EH (cell line): ENCODE measurements at places on chromosomes 2 and 18.

DNA sequence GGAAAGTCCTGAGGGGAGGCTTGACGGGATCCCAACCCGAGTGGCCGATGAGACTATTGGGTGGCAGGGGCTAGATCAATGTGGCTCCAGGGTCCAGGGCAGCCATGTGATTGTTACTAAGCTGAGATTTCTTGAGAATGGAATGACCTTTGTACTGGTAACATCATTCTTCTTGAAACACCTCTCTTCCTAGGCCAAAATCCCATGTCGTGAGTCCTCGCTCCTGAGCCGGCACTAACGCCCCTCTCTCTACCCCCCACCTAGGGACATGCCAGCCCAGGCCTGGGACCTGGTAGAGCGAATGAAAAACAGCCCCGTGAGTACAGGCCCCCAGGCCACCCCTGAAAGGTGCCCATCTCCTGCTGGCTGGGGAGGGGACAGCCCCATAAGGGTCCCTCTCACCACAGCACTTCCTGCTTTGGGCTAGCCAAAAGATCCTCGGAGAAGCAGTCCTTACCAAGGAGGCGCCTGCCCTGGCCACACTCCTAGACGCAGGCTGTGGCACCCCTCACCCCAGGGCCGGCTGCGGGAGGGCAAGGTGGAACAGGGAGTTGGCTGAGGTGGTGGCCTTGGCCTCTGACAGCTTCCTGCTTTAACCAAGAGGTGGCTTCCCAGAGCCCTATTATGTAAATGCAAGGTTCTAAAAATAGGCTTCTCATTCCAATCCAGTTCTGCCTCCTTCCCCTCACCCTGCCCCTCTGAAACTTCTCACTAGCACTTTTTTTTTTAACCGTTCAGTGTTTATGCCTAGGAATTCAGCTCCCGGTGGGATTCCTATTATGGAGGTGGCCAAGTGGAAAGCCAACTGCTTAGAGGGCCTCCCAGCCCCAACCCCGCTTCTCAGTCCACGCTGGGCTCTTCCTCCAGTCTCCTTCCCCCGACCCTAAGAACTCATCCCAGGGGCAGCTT is 126.6 kb upstream of the PPP1CB start:
- peak; percentile 80 for DNase-seq

DNA sequence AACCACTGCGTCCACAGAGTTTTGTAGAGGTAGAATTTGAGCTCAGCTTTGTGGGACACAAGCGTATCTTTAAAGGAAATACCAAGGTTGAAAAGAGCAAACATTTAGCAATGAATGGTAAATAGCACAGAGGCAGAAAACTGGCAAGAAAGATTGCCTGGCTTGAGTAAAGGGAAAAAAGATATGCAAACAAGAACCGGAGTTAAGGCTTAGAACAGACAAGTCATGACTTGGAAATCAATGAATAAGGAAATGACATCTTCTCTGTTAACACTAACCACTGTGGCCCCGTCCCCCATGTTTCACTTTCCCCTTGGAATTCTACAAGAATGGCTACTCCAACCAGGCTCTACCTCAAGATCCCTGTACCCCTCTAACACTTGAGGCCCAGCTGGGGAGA is 3.8 kb downstream of the STAM2 start:
- no peak for DNase-seq

- DNase-seq, result no peak
Observed at GRCh38 chr2:222319586-222320435, 21.0 kb upstream of the PAX3 start.

DNA sequence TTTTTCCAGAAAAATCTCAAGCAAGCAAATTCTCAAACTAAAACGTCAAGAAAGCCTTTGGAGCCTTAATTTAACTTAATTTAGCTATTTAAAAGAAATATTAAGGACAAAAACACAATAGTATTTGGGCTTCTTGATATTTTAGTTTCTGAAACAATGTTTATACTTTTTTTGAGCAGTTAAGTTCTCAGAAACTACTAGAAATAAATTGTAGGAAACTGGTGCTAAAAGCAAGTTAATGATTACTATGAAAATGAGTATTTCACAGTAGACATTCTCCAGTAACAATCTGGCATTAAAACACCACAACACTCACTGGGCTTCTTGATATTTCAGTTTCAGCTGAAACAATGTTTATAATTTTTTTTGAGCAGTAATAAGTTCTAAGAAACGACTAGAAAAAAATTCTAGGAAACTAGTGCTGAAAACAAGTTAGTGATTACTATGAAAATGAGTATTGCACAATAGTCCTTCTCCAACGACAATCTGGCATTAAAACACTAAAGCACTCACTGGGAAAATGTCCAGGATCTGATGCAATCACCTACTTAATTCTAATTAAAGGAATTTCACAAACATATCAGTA is 45.1 kb downstream of the TRAK2 start:
- peak; percentile 88 for DNase-seq

DNA sequence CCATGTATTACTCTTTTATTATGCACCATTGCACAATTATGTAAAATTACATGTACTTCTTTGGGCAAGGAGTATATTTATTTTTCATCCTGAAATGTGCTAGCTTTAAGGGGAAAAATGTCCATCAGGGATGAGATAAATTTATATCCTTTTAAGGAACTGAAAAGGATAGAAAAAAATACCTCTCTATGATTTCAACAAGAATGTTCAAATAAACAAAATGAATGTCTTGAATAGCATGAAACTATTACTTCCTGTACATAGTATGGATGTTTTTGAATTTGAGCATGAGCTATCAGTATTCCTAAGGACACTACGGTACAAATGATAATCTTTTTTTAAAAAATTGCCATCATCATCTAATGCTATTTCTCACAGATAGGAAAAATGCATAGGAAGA is 1611.9 kb upstream of the ZEB2 start:
- DNase-seq, result peak; percentile 76

DNA sequence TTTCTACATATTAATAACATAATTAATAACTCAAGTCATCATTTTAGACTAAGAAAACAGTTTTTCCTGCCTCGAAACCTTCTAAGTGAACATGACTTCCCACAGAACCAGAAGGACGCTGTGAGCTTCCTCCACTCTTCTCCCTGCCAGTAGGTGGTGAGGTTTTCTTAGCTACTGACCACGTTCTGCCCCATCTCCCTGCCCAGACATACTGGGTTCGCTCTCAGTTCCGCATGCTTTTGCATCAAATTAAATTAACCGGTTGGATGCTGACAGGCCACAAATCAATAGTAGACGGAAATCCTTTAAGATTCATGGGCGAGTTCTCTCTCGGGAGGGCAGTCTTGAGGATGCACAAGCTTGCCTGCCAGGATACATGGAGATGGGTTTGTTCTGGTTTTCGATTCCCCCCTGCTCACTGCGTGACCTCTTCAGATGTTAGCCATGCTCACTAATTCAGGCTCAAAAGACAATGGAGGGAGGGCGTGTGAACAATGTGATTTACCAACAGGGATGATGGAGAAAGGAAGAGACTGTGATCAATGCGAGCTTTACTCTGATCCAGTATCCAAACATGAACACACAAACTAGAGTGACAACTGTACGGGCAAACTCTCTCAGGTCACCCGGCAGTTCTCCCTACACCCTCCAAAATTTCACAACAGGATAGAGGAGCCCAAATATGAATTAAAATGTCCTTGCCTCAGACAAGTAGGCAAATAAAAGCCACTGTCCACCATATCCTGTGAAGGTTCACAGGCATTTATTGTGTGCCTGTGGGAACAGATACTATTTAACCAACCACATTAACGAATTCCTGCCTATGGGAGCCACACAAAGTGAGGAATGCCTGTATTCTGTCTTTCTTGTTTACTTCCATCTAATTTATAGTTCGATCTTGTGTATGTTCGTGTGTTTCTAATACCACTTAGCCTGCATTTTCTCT is 375.7 kb downstream of the EIPR1 start:
- DNase-seq, result peak; percentile 1

GRCh38 chr2:156385242-156385641 is 50.9 kb upstream of the GPD2 start:
- no peak for DNase-seq

DNA sequence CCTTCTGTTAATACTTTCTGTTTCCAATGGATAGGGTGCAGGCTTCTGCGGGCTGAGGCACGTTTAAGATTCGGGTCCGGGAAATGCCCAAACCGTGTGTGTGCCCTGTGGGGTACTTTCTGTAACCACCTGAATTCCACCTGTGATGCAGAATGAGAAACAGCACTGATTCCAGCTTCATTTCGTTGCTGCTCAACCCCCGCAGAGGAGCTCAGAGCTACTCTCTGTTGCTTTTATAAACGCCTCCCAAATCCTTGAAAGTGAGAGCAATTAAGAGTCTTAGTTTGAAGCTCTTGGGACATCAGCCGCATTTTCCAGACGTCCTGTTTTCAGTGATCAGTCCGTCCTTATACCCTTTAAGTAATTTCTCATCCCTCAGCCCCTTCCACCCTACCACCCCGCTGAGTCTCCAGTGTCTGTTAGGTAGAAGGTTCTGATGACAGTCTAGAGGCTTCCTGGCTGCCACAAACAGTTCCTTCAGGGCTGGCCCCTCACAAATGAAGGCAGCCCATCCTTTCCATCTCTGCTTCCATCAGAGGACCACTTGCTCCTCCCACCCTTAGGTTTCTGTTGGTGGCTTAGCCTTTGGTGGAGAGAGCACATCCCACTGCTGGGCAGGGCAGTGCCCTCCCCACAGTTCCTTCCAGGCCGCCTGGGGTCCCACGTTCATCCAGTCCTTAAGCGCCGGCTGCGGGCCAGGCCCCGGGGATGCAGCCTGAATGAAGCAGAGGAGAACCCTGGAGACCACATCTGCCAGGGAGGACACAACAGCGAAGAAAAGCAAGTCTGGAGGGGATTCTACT is 230.1 kb downstream of the SEPTIN10 start:
- DNase-seq, result no peak

- no peak for DNase-seq
Observed at GRCh38 chr2:8597559-8598225, 84.2 kb upstream of the ID2 start.

GRCh38 chr2:126586317-126586716 is 69.6 kb upstream of the GYPC start:
- DNase-seq, result no peak

- DNase-seq, result no peak
Observed at GRCh38 chr2:20986024-20986939, 57.6 kb downstream of the APOB start.

DNA sequence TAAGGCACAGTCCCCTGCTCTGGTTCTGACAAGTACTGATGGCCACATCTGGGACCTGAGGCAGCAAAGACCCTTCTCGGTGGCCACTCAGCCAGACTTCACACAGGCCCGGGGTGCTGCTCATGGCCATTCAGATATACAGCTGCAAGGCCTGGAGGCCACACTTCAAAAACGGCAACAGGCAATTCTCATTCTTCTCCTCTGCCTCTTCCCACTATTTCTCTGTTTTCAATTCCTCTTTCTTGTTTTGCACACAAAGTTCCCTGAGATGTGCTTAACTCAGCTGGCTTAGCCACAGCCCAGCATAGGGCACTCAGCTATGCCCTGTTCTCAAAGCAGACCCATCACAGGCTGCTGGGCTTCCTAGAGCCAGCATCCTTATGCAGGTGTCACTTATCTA is 29.9 kb downstream of the PTPN18 start:
- no peak for DNase-seq

- DNase-seq, result no peak
Observed at GRCh38 chr2:205730191-205730590, 47.9 kb downstream of the NRP2 start.

DNA sequence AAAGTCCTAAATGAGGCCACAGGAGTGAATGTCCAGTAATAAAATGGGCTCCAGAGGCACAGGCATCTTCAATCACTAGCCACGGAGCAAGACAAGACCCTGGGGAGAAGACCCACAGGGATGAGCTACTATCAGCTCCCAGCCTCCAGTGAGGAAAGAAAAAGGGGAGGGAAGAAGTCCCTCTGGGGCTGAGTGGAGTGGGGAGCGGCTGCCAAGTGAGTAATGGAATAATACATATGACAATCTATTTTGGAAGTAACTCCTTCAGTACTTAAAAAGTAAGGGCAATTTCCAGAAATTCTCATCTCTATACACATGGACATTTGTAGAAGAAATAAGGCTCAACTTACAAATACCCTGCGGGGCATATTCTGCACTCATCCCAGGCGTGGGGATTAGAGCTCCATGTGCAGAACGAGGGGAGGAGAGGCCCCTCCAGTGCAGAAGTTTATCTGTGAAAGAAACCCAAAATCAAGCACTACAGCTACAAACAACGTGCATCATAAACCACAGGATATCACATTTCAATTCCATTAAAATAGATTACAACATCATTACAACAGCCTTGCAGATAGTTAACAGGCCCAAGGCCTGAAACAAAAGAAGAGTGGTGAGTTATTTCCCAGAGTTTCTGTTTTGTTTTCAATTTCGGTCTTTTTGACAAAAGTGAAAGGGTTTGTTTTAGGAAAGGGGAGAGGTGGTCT is 84.9 kb downstream of the BCL11A start:
- peak; percentile 75 for DNase-seq

DNA sequence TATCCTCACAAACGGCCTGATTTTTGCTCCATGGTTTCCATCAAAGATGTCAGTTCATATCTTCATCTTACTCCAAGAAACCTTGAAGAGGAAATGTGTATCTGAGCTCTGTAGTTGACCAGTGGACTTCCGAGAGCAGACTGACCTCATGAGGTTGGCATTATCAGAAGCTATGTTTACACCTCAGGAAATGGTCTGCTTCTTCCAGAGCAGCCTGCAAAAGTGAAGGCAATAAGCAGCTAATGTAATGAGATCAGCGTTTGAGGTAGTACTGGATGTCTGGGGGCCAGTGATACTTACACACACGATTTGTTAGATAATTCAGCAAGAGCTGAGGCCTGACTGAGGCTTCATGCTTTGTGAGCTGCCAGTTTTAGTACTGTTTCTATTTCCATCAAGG is 189.7 kb downstream of the LRRTM1 start:
- peak; percentile 10 for DNase-seq

DNA sequence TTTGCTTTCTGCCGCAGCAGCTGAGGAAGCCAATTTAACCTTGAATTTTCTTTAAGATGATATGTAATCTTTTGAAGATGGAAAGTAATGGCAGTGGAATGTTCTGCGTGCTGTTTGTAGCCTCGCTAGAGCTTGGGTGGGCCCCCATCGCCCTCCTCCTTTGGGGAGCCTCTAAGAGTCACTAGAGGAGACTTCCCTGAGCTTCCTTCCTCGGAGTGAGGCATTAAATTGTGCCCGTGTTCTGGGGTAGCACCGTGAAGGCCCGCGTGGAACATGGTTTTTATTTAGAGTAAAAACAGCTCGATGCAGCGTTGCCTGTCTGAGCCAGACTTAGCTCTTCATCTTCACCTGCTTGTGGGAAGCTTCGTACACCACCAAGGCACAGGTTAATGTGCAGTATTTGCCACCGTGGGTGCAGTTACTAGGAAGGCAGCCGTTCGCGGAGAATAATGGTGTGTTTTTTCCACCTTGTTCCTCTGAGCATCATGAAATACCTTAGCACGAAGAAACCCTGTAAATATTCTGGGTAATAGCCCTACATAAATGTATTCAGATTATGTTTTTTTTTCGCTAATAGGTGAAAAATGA is 38.5 kb downstream of the NCK2 start:
- no peak for DNase-seq

DNA sequence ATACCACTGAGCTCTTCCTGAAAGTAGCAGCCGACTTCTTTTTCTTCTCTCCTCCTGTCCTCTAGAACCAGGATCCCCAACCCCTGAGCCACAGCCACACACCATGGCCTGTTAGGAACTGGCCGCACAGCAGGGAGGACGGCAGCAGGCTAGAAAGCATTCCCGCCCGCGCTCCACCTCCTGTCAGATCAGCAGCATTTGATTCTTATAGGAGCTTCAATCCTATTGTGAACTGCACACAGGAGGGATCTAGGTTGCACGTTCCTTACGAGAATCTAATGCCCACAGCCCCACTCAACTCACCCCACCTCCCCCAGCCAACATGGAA is 179.1 kb upstream of the SH3BP4 start:
- no peak for DNase-seq

- DNase-seq, result no peak
Observed at GRCh38 chr2:140596447-140596846, 1534.4 kb downstream of the LRP1B start.

GRCh38 chr2:176525086-176525485 is 255.8 kb downstream of the MTX2 start:
- DNase-seq, result no peak
